T follicular helper cell (primary cell): ENCODE measurements at places on chromosomes 2 and 18.

DNA sequence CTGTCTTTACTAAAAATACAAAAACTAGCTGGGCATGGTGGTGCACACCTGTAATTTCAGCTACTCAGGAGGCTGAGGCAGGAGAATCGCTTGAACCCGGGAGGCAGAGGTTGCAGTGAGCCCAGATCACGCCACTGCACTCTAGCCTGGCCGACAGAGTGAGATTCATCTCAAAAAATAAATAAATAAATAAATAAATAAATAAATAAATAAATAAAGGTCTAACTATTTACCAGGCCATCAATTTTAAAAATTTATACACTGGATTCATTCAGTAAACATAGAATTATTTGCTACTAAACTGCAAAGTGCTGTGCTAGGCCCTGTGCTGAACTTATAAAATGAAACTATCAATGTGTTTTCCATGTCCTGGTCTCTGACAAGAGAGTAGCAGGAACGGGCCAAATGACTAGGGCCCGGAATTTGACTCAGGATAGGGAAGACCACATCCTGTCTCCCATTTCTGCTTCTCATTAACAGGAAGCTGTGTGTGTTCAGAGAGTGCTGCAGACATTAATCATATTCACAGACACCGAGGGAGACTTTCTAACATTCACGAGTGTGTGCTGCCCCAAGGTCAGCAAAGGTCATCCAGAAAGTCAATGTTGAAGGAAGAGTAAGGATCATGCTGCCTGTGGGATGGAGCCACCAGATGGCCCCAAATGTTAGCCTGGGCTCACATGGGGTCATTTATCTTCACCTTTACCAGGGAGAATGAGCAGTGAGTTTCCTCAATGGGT, 95.8 kb downstream of the SPP2 start:
- no peak for DNase-seq

GRCh38 chr2:8737571-8738175, 55.8 kb downstream of the ID2 start:
- DNase-seq = no peak

- DNase-seq = no peak
These were observed 83.7 kb downstream of the BCL11A start for GRCh38 chr2:60469536-60470317.

DNA sequence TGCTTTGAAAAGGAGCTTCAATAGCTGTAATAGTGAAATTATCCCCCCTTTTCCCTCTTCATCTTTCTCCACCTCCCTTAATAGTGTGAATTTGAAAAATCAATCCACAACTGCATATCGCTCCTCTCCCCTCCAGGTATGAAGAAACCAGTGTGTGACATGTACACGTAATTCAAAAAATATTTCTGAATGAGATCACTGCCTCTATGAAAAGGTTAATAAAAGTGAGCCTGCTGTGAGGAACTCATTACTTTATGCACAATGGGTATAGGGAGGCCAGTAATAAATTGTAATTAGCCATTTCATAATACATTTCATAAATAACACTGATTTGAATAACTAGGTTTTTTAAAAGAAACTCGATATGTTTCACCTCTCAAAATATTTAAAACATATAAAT, 209.0 kb upstream of the KYNU start:
- DNase-seq = no peak

DNA sequence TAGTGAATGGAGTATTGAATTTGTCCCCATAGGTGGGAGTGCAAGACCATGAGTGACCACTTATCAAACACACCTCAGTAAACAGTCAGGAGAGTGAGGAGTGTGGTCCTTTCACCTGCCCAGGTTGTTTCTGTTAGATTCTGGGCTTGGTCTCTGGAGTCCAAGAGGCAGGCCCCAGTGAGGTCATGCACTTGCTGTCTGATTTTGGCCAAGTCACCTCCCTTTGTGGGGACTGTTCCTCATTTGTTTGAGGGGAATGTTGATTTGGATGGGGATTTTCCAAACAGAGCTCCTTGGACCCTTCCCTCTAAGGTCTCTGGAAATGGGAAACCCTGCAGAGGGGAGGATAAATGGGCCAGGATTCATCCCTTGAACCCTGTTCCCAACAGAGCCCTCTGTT, 7.3 kb downstream of the IL1RN start:
- DNase-seq = no peak

DNA sequence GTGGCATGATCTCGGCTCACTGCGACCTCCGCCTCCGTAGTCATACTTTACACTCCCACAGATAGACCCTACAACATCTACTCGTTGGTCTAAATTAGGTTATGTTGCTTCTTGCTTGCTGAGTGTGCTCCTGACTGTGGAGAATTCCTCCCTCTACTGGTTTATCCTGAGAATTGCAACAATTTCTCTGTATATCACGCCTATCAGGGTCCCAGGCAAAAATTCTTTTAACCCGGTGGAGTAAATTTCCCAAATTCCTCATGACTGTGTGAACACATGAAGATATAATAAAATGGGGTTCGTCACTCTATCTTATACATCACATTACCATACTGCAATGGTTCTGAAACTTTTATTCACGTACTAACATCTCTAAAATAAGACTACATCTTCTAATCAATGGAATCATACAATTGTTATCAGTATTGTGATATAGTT, 156.7 kb downstream of the EVA1A start:
- DNase-seq = no peak
